ENCODE measurements at places on chromosomes 2 and 18.

- no peak for DNase-seq
Observed at GRCh38 chr2:188919824-188920223, 54.3 kb upstream of the COL3A1 start.

- no peak for DNase-seq
Observed at GRCh38 chr18:59696311-59697235, 650 bp downstream of the CCBE1 start.

GRCh38 chr2:225598426-225598825 is 198.9 kb downstream of the NYAP2 start:
- no peak for DNase-seq

GRCh38 chr2:196059491-196059960 is 9.1 kb downstream of the DNAH7 start:
- DNase-seq: no peak

DNA sequence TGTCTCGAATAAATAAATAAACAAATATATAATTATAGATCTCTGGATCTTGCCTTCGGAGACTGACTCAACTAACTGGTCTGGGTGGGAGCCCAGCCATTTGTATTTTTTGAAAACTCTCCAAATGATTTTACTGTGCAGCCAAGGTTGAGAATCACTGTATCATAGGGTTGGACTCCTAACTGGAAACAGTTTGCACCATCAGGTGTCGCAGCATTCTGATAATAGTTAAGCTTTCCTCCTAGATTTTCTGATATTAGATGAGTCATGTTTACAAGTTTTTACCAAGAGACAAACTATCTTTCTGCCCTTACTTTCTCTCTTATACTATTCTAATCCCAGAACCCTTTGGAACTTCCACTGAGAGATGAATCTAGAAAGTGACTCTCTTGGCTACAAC is 16.8 kb downstream of the IL37 start:
- no peak for DNase-seq

GRCh38 chr2:66434679-66435548 is at the start of gene MEIS1:
Gene MEIS1 (plus strand): TSS chr2:66435125. CDS start chr2:66435857, 732 bp downstream.
- DNase-seq: peak; percentile 82

GRCh38 chr18:24063121-24063731 is 48.7 kb downstream of the TTC39C start:
- no peak for DNase-seq

- no peak for DNase-seq
Observed at GRCh38 chr2:233267516-233268245, 16.2 kb downstream of the ATG16L1 start.

DNA sequence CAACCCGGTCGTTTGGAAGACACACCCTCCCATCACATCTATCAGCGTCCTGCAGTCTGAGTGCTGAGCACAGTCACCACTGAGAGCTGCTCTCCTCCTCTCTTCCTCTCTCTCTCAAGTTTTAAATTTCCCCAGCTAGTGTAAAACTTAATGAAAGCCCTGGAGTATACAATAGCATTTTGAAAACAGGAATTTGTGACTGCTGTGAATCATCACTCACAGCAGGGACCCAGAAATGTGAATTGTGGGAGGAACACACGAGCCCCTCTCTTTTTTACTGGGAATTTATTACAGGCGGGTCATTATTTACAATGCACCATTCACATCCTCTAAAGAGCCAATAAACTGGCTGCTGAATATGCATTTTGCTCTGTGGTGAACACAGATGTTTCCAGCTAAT is 185.0 kb upstream of the SMIM21 start:
- DNase-seq: peak; percentile 10

GRCh38 chr2:152452256-152452973 is 117.4 kb downstream of the FMNL2 start:
- DNase-seq: no peak

GRCh38 chr2:126785862-126786261 is 112.8 kb upstream of the TEX51 start:
- DNase-seq: no peak

- DNase-seq: no peak
Observed at GRCh38 chr18:76996429-76996828, 136.2 kb downstream of the MBP start.

DNA sequence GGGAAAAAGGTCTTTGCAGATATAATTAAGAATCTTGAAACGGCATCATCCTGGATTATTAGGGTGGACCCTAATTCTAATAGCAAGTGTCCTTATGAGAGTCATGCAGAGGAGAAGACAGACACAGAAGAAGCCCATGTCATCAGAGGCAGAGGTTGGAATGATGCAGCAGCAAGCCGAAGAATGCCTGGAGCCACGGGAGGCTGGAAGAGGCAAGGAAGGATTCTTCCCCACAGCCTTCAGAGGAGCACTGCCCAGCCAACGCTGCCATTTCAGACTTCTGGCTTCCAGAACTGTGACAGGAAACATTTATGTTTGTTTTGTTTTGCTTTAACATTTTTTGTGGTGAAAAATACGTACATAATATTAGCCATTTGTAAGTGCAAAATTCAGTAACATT is 72.3 kb downstream of the MCFD2 start:
- DNase-seq: no peak

DNA sequence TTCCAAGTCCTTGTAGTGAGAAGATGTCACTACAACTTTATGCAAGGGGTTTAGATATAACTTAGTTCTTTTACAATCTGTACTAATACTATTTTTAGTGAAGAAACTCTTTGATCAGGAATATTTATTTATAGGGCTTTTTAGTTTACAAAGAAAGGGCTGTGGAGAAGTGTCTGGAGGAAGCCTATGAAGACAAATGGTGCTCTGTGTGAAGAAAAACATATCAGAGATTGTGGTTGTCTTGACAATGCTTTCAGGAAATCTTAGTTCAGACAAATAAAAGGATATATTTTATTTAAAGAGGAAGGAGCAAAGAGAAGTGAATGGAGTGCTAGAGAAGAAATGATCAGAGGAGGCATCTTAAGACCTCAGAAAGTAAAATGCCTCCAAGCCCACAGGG is 824.9 kb downstream of the DCDC2C start:
- DNase-seq: no peak

DNA sequence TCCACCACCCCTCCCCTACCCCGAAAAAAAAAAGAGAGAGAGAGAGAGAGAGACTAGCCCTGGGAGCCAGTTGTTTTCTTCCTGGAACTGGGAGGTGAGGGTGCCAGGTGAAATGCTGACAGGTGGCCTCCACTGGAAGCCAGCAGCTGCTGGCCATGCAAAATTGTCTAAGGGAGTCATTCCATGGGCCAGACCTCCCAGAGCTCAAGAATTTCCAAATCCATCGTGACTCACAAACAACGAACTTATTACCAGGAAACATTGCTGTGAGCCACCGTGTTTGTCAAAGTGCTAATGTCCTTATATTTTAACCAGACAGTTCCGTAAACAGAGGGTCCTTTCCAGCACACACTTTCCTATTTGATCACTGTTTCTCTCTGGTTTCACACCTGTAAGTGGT is 68.5 kb upstream of the PID1 start:
- DNase-seq: no peak

DNA sequence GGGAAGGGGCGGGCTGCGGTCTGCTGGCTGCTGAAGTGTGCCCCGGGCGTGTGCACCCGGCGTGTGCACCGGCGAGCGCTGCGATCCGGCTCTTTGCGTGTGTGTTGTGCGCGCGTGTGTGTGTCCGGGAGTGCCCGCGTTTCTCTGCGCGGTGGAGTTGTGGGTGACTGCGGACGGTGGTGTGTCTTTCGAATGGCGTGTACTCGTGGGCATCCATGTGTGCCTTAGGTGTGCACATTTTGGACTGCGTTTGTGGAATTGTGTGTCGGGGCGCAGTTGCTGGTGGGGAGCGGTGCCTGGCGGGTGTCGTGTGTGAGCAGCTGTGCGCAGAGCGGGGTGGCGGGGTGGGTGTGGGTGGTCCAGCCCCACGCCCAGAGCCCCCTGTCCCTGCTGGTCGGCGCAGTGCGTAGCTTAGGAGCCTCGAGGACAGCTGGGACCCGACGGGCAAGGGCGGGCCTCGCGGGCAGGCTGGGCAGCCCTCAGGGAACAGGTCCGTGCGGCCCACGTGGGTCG is 533 bp downstream of the HPCAL1 start:
- no peak for DNase-seq

DNA sequence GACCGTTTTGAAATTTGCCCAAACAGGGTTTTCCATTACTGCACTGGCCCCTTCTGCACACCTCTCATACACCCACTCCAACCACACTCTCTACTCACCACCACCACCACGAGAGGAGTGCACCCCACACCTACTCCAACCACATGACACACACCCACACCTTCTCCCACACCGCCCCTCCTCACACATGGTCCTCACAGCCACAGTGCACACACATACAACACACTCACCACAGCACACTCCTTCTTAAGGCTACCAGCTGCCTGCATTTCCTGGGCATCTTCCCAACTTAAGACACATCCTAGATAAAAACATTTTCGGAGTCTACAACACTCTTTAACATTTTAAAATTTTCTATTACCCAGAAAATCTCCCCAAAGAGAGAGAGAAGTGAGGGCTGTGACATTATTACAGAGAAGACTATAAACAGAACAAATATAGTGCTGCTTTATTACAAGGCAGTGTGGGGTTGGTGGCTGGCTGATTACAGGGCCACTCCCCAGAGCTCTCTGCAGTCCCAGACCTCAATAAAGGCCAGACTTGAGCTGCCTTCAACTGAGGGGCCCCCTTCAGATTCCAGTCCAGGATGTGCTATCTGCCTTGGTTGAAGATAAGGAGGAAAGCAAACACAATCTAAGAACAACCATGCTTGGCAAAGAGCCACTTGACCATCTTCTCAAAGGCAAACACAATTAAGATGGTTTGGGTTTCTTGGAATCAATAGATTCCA is 36.1 kb downstream of the NHEJ1 start:
- DNase-seq: no peak

- DNase-seq: no peak
Observed at GRCh38 chr18:41410006-41410405, 545.0 kb upstream of the PIK3C3 start.

DNA sequence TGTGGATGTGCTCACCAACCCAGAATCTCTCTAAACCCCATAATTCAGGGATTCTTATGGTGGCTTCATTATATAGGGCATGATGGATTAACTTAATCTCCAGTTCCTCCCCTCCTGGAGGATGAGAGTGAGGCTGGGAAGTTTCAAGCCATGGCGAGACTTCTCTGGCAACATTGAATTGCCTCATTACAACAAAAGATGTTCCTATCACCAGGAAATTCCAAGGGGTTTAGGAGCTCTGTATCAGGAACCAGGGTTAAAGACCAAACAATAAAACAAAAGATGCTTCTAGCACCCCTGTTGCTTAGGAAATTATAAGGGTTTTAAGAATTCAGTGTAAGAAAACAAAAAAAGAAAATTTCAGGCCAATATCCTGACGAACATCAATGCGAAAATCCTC is 100.1 kb downstream of the NAB1 start:
- no peak for DNase-seq

DNA sequence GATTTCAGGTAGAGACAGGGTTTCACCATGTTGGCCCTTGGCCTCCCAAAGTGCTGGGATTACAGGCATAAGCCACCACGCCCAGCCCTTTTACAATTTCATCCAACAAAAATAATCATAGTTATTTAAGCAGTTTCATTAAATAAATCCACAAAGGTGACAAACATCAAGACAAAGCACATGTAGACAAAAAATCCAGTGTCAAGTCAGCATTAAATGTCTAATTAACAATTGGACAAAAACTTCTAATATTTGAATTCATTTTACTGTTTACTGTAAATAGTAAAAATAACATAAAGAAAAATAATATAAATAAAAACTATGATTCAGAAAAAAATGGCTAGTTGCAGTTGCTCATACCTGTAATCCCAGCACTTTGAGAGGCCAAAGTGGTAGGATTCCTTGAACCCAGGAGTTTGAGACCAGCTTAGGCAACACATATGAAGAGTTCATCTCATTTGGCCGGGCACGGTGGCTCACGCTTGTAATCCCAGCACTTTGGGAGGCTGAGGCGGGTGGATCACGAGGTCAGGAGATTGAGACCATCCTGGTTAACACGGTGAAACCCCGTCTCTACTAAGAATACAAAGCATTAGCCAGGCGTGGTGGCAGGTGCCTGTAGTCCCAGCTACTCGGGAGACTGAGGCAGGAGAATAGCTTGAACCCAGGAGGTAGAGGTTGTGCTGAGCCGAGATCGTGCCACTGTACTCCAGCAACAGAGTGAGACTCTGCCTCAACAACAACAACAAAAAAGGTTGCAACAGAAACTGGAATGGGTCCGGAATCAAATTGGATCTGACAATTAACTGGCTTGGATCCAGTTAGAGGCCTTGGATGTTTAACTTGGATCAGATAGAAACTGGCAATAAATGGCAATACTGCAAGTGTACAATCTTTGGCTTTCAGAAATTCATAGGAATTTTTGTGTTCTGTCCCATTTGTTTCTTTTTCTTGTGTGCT is 56.9 kb upstream of the MAT2A start:
- no peak for DNase-seq

- no peak for DNase-seq
Observed at GRCh38 chr2:236805800-236806531, 236.3 kb downstream of the ACKR3 start.

DNA sequence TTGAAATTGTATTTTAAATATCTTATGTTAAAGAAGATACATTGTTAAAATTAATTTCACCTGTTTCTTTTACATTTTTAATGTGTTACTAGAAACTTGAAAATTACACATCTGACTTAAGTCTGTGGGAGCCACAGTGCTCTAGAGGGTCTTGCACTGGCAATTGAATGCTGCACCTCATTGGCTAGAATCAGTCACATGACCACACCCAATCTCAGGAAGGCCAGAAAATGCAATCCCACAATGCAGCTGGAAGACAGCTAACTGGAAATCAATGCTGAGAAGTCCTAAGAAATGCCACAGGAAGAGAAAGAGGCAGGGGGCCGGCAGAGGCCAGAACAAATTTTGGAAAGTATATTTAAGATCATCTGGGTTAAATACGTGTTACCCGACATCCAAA is 189.2 kb upstream of the POU3F3 start:
- no peak for DNase-seq

- peak; percentile 28 for DNase-seq
Observed at GRCh38 chr2:28393114-28393836, 617 bp downstream of the FOSL2 start.

- DNase-seq: peak; percentile 23
Observed at GRCh38 chr2:117481608-117482007, 332.9 kb upstream of the DDX18 start.

DNA sequence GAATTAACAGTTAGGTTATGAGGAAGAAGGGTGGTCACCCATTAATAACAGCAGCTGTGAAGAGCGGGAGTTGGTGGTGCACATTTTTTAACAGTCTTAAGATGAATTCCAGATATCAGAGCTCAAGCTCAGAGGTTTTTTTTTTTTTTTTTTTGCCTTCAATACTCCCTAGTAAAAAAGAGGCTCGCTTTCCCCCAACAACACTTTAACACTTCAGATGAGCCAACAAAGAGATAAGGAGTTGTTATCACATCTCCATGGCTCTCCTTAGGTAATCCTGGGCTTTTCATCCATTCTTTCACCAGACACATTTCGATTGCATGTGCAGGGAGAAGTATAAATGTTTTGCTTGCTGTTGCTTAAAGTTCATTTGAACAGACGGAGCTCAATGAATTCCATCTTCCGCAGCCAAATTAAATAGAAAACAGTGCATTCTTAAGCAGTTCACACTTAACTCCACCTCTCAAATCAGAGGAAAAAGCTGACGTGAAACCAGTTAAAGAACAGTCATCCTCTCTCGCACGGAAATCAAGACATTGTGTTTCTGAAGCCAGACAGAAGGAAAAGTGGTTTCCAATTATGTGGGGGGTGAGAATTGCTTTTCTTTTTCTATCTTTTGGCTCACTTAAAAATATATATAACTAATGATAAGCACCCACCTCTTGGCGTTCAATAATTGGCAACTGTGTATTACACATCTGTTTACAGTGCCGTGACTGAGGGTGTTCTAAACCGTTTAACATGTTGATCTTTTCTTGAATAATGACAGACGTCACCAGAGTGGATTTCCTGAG is 118.2 kb downstream of the ZNF521 start:
- no peak for DNase-seq

Data from NCI-H2081 (cell line).